Aorta (tissue), 5 donors: ENCODE measurements at places on chromosomes 12 and 14.
A peak's percentile ranks its signal among the peaks of the same experiment; 100 is the strongest.

- peak; percentile 87 for DNase-seq
Measured at GRCh38 chr12:45216230-45216982, 511 bp downstream of the ANO6 start.

DNA sequence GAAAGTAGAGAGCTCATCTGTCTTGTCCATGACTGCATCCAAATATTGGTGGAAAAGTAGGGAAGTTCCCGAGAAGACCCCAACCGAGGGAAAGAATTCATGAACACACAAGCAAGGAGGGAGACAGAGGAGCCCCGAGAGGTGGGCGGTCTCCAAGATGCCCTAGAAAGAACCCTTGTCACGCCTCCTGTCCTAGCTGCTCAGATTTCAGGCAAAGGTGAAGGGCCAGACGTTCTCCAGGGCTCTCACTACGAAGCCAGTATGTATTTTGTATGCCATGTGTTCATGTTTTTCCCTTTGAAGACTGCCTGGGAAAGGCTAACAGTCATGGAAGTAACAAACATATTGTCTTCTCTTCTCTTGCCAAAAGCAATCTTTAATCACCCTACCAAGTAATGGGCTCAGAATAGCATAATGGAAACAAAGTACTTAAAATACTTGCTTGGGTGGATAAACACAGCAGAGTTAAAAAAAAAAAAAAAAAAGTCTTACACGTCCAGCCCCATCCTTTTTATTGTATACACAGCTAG lies 99.2 kb upstream of the TBX3 start:
- DNase-seq = no peak

DNA sequence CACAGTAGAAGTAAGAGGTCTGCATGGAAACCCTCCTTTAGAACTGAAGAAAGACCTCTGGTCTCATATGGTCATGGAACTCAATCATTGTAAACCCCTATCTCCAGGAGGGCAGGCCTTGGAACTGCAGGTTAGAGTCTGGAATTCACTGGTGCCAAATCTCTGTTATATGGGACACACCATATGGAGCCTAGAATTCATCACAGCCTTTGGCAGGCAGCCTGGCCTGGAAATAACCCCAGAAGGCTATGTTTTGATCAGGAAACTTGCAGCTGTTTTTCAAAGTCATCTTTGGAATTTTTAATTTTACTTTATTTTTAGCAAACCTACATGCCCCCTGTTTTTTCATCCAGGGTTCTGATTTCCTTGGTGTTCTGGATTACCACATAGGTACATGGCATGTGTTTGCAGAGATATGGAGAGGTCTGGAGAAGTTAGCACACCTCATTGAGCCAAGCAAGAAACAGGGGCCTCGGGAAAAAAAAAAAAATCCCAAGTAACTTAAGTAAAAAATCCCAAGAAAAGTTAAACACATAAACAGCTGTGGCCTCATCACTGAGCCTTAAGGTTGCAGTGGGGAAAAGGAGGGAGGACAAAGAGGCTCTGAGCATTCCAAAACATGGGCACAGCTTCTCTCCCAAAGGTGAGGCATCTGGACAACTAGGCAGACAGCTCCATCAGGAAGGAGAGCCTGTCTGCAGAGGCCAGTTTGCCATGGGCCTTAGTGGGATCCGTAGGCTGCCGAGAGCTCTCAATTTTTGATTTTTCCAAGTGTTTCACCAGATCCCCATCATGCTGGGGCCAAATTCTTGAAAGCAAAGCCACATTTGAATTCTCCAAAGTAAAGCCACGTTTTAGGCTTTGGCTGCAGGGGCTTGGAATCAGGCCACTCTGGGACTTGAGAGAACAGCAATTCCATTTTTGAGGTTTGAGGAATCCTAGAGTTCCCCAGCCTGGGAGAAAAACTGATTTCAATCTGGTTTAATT lies 339.6 kb upstream of the TBX3 start:
- DNase-seq = no peak

- no peak for DNase-seq
Measured at GRCh38 chr12:45668641-45669040, 60.9 kb upstream of the ARID2 start.

GRCh38 chr14:52703225-52703624 lies 3.8 kb upstream of the PSMC6 start:
- peak; percentile 57 for DNase-seq
